Naive thymus-derived CD8-positive, alpha-beta T cell (primary cell): ENCODE measurements at places on chromosomes 5 and 9. TPM values are rescaled to one million over a fixed set of nuclear protein-coding genes. Genes with fewer than 3 reads are reported as not detected.

Gene SLC4A9
- total RNA-seq: not detected

Gene SHISAL2B
- not detected for total RNA-seq

DNA sequence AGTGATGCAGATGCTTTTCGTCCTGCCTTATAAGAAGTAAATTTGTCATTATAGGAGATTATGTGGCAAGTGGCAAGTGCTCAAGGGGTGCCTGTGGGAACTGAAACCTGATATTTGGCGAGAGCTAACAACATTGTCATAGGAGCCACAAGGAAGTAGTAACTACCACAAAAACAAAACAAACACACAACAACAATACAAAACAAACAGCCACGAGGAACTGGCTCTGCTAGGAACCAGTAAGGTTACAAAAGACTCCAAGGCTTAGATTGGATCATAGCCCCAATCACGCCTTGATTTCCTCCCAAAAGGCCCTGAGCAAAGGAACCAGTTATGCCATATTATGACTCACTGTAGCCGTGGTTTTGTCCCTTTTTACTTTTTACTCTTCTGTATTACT lies 1045.2 kb downstream of the CDH12 start:
- no peak for DNase-seq
- H3K4me1 ChIP-seq: no peaks in the 10 kb centered on the region
- H3K36me3 ChIP-seq: no peaks in the 10 kb centered on the region
- no peak overlapping the region for H3K27ac ChIP-seq
- H3K27me3 ChIP-seq: no peaks in the 10 kb centered on the region

GRCh38 chr5:133062276-133062675 lies 10.5 kb downstream of the HSPA4 start:
- H3K27ac ChIP-seq: peak overlapping the region; percentile 35
- H3K4me1 ChIP-seq: peaks cover 45% of the 10 kb centered on the region
- no peak overlapping the region for H3K4me3 ChIP-seq

GRCh38 chr5:149372076-149372795 lies 6.9 kb downstream of the IL17B start:
- no peak for DNase-seq
- peaks cover 7% of the 10 kb centered on the region for H3K4me1 ChIP-seq
- H3K36me3 ChIP-seq: peaks cover 20% of the 10 kb centered on the region

DNA sequence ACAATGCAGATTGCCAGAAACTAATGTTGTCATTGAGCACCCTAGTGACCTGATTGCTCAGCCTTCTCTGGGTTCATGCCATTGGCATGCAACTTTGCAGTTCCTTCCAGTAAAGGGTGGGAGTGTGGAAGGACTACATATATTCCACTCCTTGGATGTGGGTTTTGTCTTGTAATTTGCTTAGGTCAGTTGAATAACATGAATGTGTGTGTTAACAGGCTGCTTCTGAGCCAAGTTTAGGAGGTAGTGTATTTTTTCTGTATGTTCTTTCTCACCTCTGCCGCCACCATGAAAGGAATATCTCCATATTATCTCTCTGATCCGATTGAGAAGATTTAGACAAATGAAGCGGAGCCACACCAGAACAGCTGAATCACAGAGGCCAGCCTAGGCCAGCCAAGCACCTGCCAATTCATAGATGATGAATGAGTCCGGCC lies 1929.6 kb upstream of the CDH6 start:
- no peak overlapping the region for H3K27ac ChIP-seq
- H3K4me1 ChIP-seq: no peaks in the 10 kb centered on the region
- DNase-seq: no peak
- no peaks in the 10 kb centered on the region for H3K36me3 ChIP-seq

DNA sequence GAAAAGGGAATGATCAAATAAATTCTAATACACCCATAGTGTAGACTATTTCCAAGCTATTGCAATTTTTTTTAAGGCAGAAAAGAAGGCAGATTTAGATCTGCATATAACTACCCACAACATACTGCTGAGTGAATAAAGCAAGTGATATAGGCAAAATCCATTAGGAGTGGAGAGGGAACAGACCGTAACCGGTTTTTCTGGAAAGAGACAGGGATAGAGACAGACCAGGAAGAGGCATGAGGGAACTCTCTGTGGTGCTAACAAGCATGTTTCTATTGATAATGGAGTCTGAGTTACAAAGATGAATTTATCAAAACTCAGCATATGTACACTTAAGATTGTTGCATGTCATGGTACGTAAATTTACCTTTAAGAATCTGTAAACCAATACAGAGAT lies 14.5 kb downstream of the ZDHHC21 start:
- H3K36me3 ChIP-seq: no peaks in the 10 kb centered on the region
- no peak overlapping the region for H3K27ac ChIP-seq
- DNase-seq: no peak
- H3K4me3 ChIP-seq: no peak overlapping the region
- no peaks in the 10 kb centered on the region for H3K27me3 ChIP-seq

DNA sequence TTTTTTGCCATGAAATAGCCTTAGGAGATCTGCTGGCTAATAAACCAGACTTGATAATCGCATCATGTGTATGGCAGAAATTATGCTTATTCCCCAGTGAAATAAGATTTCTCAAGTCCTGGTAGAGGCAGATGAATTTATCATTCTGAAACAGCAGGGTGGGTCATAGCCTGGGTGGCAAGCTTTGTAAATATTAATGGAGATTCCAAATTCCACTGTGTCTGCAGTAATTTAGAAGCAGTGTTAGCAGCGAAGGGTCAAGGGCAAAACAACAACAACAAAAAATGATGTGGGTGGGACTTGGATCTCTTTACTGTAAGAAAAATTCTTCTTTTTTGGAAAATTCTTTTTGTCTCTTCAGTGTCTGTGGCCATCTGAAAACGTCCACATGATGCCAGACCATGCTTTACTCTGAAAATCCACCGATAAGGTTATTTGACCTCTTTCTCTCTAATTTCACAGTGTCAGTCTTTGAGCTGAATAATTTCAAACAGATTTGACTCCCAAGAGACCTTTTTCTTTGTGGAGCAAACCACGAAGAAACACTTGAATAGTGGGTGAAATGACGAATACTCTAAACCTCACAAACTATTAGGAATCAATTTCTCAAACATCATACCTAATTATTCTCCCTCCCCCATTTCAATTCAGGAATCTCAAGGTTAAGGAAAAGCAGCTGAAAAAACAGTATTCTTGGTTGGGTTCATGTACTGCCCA lies 106.0 kb upstream of the RPS23 start:
- no peaks in the 10 kb centered on the region for H3K36me3 ChIP-seq
- H3K27ac ChIP-seq: no peak overlapping the region
- peaks cover 4% of the 10 kb centered on the region for H3K27me3 ChIP-seq
- H3K4me3 ChIP-seq: no peak overlapping the region

DNA sequence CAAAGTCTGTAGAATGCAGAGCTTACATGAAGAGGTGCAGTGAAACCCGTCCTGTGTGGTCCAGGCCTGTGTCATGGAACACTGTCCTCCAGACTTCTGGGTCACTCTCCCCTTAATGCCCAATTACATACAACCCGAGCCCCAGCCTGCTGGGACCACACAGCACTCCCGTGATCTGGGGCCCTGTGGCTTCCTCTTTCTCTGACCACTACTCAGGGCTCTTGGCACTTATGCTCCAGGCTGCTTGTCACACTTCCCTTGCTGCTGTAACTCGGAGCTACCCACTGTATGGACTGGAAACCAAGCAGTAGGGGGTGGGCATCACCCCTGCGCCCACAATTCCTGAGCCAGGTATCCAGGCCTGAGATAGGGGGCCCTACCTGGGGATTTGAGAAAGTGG lies 10.3 kb upstream of the IL3 start:
- peaks cover 2% of the 10 kb centered on the region for H3K36me3 ChIP-seq
- no peak overlapping the region for H3K4me3 ChIP-seq
- no peak for DNase-seq
- H3K4me1 ChIP-seq: peaks cover 2% of the 10 kb centered on the region

GRCh38 chr5:146188358-146188757 lies 5.9 kb upstream of the LARS1 start:
- no peak for DNase-seq
- no peaks in the 10 kb centered on the region for H3K4me1 ChIP-seq
- H3K4me3 ChIP-seq: no peak overlapping the region
- peaks cover 8% of the 10 kb centered on the region for H3K27me3 ChIP-seq

- H3K4me3 ChIP-seq: no peak overlapping the region
- peaks cover 27% of the 10 kb centered on the region for H3K4me1 ChIP-seq
- no peaks in the 10 kb centered on the region for H3K36me3 ChIP-seq
- no peaks in the 10 kb centered on the region for H3K27me3 ChIP-seq
- no peak for DNase-seq
Measured at GRCh38 chr5:59130431-59130830, 547.6 kb downstream of the RAB3C start.

GRCh38 chr5:112154940-112155686 lies 264.0 kb downstream of the EPB41L4A start:
- peaks cover 2% of the 10 kb centered on the region for H3K4me1 ChIP-seq
- no peak for DNase-seq
- no peak overlapping the region for H3K4me3 ChIP-seq
- no peaks in the 10 kb centered on the region for H3K36me3 ChIP-seq
